CD4-positive, CD25-positive, alpha-beta regulatory T cell (primary cell): ENCODE measurements at places on chromosomes 16 and 17.

GRCh38 chr17:78935419-78936323 lies 10.5 kb upstream of the TIMP2 start:
- no peak for DNase-seq
- H3K27me3 ChIP-seq, result no peaks in the 10 kb centered on the region
- no peak overlapping the region for H3K27ac ChIP-seq
- no peak overlapping the region for H3K4me3 ChIP-seq

- peak; percentile 26 for DNase-seq
- peaks cover 32% of the 10 kb centered on the region for H3K4me1 ChIP-seq
- H3K27ac ChIP-seq, result peak overlapping the region; percentile 67
- peaks cover 3% of the 10 kb centered on the region for H3K36me3 ChIP-seq
- no peaks in the 10 kb centered on the region for H3K27me3 ChIP-seq
Measured at GRCh38 chr17:46020023-46020761, 21.1 kb downstream of the STH start.

DNA sequence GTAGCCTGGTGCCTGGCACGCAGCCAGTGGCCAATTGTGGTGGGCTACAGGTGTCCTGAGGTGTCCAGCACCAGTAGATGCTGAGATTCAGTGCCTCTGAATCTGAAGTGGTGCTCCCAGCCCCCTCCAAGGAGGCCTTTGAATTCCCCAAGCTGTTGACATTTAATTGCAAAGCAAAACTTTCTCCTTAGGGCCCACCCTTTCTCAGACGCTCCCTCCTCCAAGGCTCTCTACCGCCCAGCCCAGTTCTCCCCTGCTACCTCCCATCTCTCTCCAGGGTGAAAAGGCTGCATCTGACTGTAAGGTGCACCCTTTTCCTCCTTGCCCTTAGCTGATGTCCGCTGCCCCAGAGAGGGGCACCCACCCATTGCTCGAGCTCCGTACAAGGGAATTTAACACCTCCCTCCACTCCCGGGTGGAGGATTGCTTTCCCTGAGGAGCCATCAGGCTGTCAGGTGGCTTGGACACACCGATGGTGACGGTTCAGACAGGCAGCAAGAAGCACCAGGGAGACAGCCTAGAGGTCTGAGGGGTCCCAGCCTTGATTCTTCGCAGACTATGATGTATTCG lies 1.7 kb downstream of the BEAN1 start:
- H3K36me3 ChIP-seq, result no peaks in the 10 kb centered on the region
- H3K27me3 ChIP-seq, result peaks cover 37% of the 10 kb centered on the region
- no peak for DNase-seq
- no peak overlapping the region for H3K27ac ChIP-seq

DNA sequence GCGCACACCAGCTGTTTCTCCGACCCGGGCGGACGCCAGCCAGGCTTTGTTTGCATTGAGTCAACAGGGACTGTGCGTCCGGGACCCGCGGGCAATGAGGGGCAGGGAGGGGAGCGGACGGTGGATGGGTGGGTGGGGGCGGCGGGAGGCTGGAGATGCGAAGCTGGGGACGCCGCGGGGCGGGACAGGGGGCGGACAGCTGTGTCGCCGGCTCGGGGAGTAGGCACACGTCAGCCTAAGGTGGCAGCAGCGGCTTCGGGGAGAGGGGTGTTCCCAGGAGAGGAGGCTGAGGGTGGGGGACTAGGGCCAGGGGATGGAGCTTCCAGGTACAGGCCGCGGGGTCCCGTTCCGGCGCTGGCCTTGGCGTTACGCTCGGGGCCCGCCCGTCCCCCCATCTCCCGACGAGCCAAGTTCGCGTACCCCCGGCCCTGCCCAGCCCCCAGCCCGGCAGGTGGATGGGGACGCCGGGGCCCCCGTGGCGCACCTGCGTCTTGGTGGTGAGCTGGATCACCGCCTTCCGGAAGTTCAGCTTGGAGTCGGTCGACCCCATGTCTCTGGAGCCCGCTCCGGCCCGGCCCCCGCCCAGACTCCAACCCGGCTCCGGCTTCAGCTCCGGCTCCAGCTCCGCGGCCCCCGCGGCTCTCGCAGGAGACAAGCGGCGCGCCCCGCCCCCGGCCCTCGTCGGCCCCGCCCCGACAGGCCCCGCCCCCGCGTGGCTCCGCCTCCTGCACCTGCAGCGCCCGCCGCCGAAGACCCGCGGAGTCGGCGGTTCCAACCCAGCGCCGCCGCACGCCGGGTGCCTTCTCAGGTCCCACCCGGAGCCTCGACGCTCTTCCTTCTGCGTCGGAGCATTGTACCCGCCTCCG lies at the start of gene HID1:
HID1 (minus strand) TSS at position 653 of the 866 bp plus-strand sequence; CDS start at position 550, 103 bp downstream.
- no peaks in the 10 kb centered on the region for H3K36me3 ChIP-seq
- no peak within 1 kb of the TSS for H3K4me3 ChIP-seq
- H3K27ac ChIP-seq, result no peak within 1 kb of the TSS
- H3K27me3 ChIP-seq, result peaks cover 7% of the 10 kb centered on the region
- H3K4me1 ChIP-seq, result peaks cover 5% of the 10 kb centered on the region

DNA sequence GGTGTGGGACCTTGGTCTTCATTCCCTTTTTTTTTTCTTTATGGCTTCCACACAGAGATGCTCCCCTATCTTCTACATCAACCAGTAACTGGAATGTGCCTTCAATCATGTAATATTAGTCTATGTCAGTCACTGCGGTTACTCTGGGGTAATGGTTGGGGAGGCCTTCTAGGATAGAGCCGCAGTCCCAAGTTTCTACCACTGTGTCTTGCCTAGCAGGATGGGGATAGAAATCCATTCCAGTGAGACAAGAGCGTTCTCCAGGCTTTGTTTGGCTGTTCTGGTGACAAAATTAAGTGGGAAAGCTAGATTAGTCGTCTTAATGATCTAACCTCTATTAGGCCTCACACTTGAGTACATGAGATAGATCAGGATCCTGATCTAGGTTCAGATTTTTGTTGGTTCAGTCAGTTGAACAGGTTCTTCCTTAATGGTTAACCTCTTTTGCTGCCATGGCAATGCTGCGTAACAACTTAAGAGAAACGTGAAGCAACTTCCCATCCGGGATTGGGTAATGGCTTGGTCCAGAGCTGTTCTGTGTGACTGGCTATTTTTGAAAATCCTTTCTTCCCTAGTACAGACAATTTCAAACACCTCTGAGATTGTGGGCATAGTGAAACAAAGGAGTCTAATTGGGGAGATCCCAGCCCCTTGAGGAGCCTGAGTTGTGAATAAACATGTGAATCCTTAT lies 8.7 kb downstream of the MSL1 start:
- DNase-seq, result no peak
- H3K27me3 ChIP-seq, result no peaks in the 10 kb centered on the region
- no peaks in the 10 kb centered on the region for H3K4me1 ChIP-seq
- H3K36me3 ChIP-seq, result peaks cover 87% of the 10 kb centered on the region
- no peak overlapping the region for H3K27ac ChIP-seq

- no peaks in the 10 kb centered on the region for H3K36me3 ChIP-seq
- H3K27me3 ChIP-seq, result no peaks in the 10 kb centered on the region
- peak overlapping the region; percentile 58 for H3K27ac ChIP-seq
- DNase-seq, result no peak
Measured at GRCh38 chr17:2795441-2796163, 636 bp upstream of the RAP1GAP2 start.

GRCh38 chr16:15879255-15879811 lies 9.1 kb downstream of the CEP20 start:
- H3K4me3 ChIP-seq, result no peak overlapping the region
- no peak overlapping the region for H3K27ac ChIP-seq
- H3K36me3 ChIP-seq, result peaks cover 56% of the 10 kb centered on the region
- H3K4me1 ChIP-seq, result no peaks in the 10 kb centered on the region
- H3K27me3 ChIP-seq, result no peaks in the 10 kb centered on the region

DNA sequence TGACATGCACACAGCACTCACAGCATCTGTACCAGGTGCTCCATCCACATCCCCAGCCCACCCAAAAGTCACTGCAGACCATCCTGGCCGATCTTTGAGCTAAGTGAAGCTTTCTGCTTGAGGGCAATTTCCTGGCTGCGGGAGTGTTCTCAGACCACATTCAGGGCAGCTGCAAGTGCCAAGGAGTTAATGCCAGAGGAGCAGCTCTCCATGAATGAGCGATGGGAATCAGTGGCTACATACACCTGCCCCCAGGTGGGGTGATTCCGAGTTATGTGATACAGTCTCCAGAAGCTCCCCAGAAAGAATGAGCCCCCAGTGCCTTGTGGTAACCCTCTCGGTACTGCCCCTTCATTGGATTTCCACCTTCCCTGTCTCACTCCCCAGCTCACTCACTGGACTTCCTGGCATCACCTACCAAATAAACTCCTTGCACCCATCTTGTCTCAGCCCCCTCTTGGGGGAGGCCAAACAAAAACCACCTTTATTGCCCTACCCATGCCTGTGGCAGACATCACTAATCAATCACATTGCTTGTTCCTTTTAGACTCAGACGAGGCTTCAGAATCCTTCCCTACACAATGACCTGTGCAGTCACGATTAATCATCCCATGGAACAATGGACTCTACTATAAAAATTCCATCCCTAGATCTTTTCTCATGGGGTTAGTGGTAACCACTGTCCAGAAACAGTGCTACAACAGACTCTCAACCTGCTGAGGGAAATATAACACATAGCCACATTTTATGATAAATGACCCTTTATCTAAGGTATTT lies 121.1 kb downstream of the IRX5 start:
- H3K27ac ChIP-seq, result no peak overlapping the region
- no peaks in the 10 kb centered on the region for H3K36me3 ChIP-seq
- no peaks in the 10 kb centered on the region for H3K4me1 ChIP-seq
- no peak overlapping the region for H3K4me3 ChIP-seq
- no peak for DNase-seq

- H3K4me3 ChIP-seq, result no peak overlapping the region
- no peaks in the 10 kb centered on the region for H3K4me1 ChIP-seq
- no peaks in the 10 kb centered on the region for H3K27me3 ChIP-seq
- H3K27ac ChIP-seq, result no peak overlapping the region
Measured at GRCh38 chr16:8260140-8260539, 330.2 kb downstream of the TMEM114 start.
